Activated CD4-positive, alpha-beta memory T cell treated with anti-CD3 and anti-CD28 coated beads for 36 hours (primary cell): ENCODE measurements at places on chromosomes 12 and 14. TPM values are rescaled to one million over a fixed set of nuclear protein-coding genes. Genes with fewer than 3 reads are reported as not detected.

DNA sequence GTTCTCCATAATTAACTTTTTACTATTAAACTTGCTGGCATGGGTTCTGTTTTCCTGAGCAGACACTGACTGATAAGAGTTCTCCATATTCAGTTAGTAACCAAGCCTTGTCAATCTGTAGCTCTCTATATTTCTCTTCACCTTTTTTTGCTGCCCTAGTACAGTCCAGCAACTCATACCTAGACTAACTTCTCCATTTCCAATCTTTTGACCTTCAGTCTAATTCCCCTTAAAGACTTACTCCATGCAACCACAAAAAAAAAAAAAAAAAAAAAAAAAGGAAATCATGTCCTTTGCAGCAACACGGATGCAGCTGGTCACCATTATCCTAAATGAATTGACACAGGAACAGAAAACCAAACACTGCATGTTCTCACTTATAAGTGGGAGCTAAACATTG, 125.7 kb upstream of the KRAS start:
- DNase-seq: no peak

GRCh38 chr12:56151672-56152131, 685 bp upstream of the MYL6B start:
- peak; percentile 83 for DNase-seq

NID2 gene
- total RNA-seq: not detected

KRT77 gene
- total RNA-seq: not detected
